ENCODE measurements at places on chromosomes 7 and 10.

- no peak for DNase-seq
Measured at GRCh38 chr7:2002561-2003450, 229.9 kb downstream of the MAD1L1 start.

DNA sequence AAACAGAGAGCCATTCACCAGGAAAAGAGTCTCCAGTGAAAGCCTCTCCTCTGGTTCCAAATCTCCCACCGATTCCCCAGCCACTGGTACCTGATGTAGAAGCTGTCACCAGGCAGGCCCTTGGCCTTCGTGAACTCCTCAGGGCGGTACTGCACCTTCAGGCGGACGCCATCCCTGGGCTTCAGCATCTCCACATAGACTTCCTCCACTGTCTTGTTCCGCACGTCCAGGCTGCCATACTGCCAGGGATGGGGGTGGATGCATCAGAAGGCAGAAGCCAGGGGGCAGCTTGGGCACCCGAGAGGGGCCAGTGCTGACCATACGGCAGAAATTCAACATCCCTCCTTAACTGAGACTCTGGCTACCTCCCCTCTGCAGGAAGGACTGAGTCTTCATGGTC is 118.8 kb downstream of the DLG5 start:
- no peak for DNase-seq

DNA sequence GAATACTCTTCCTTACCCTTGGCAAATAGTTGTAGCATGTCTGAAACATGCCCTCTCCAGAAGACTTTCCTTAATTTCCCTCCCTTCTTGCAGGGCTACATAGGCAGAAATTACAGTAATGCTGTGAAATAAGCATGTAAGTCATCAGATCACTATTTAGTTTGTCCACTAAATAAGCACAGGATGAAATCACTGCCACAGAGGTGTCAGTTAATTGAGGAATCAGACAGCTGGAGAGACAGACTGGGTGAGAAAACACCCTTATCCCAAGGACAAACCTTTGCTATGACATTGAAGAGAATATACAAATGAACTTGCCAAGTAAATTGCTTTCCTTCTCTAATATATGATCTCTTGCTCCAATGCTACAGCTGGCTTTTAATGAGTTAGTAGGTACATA is 129.3 kb downstream of the CHRM2 start:
- DNase-seq: no peak

DNA sequence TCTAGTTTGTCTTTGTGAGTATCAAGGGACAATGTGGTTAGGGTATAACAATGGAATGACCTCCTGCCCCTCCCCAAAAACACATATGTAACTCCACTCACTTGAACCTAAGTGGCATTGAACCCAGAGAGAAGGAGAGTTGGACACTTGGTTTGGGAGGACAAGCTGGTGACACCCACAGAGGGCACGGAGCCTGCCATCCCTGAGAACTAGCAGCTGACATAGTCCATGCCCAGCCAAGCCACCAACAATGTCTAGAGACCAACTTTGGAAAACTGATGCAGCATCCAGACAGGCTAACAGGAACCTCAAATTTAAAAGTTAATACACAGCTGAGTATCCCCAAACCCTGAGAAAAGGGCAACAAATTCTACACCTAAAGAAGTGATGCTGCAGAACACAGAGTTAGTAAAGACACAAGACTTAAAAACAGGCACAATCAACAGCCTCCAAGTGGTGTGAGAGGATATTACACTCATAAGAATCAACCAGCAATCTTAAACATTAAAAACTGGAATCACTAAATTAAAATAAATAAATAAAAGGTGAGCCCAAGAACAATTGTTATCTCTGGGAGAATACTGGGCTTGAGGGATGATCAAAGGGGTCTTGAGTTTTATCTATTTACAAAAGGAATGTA is 27.2 kb downstream of the NUDCD3 start:
- DNase-seq: no peak

DNA sequence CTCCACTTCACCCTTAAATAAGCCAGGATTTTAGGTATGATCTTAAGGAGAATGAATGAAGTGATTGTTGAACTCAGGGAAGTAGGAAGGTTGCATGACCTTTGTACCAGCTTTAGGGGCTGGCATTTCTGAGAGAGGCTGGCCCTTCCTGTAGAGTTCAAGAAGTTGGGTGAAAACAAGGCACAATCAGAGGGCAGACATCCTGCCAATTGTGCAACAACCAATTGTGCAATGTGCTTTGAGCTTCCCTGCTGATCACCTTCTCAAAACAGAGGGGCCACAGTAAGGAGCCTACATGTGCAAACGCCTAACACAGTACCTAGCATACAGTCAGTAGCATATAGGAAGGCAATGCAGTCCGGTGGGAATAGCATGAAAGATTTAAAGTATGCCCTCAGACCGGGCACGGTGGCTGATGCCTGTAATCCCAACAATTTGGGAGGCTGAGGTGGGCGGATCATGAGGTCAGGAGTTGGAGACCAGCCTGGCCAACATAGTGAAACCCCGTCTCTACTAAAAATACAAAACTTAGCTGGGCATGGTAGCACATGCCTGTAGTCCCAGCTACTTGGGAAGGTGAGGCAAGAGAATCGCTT is 5.4 kb downstream of the CPVL start:
- DNase-seq: no peak

Data from nucleus accumbens (tissue), 56 donors.